ENCODE measurements at places on chromosomes 11 and 22.

DNA sequence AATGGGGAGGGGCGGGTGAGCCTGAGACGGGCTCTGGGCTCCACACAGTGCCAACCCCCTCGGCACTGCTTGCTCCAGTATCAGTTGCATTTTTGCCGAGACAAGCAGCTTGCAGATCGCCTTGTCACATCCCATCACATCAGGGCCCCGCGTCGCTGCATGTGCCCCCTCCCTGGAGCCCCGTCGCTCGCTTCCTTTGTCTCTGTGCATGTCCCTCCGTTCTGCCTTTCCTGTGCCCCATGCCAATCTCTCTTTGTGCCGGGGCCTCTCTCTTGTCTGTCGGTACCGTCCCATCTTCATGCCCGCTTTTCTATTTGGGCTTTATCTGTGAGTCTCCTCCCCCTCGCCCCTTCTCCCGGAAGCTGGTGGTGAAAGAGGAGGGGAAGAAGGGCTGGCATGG is 202.2 kb downstream of the CEP164 start:
- no peak for DNase-seq

DNA sequence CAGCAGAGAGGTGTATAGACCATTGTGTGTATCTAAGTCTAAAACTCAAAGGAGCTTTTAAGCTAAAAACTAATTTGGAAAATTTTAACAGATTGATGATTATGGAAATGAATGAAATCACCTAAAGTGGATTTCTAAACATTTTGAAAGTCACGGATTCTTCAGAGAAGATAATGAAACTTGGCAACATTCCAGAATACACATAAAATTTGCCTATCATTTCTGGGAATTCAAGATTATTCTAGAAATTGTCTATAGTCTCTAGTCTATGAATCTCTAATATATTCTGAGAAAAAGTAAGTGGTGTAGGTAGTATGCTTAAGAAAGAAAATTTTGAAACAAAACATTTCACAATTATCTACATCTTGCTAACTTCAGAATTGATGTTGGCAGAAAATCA is 1117.9 kb upstream of the CNTN5 start:
- no peak for DNase-seq

DNA sequence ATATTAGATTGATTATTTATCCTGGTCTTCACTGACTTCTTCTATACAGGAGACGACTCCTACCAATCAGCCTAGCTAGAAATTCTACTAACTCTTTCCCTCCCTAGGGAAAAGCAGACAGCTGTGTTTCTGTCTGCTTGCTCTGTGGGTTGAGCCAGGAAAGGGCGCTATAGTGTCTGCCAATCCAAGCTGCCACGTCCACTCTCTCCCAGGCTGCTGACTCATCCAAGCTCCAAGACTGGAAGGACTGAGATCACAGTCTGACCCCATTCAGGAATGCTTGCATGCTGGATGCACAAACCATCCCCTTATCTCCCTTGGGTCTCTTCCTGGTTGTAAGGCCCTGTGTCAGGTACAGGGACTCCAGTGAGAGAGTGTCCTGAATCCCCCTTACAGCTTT is 955.6 kb downstream of the OPCML start:
- no peak for DNase-seq

GRCh38 chr11:118142081-118142480 is 10.5 kb downstream of the SCN4B start:
- DNase-seq: no peak
